ENCODE measurements at places on chromosomes 16 and 17.

DNA sequence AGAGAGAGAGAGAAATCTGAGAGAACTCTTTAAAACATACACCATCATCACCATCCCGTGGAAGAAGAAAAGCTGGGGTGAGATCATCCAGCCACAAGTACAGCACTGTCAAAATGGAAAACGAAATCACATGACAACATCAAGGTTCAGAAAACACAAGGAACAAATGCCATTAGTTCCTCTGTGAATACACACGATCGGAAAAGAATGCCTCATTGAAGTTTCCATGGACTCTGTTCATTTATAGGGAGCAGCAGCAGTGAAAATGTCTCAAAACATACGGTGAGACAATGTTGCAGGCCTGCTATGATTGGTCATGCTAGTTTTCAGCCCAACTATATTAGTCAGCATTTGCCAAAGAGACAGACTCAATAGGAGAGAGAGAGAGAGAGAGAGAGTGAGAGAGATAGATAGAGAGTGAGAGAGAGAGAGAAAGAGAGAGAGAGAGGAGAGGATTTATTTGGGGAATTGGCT, 4.4 kb downstream of the CFAP97D1 start:
- DNase-seq, result no peak

- no peak for DNase-seq
Observed at GRCh38 chr16:63702981-63703590, 1418.8 kb downstream of the CDH11 start.

GRCh38 chr17:43817826-43818225, 15.1 kb downstream of the MPP3 start:
- DNase-seq, result no peak

- DNase-seq, result no peak
Observed at GRCh38 chr17:11608396-11608795, 10.1 kb downstream of the DNAH9 start.

DNA sequence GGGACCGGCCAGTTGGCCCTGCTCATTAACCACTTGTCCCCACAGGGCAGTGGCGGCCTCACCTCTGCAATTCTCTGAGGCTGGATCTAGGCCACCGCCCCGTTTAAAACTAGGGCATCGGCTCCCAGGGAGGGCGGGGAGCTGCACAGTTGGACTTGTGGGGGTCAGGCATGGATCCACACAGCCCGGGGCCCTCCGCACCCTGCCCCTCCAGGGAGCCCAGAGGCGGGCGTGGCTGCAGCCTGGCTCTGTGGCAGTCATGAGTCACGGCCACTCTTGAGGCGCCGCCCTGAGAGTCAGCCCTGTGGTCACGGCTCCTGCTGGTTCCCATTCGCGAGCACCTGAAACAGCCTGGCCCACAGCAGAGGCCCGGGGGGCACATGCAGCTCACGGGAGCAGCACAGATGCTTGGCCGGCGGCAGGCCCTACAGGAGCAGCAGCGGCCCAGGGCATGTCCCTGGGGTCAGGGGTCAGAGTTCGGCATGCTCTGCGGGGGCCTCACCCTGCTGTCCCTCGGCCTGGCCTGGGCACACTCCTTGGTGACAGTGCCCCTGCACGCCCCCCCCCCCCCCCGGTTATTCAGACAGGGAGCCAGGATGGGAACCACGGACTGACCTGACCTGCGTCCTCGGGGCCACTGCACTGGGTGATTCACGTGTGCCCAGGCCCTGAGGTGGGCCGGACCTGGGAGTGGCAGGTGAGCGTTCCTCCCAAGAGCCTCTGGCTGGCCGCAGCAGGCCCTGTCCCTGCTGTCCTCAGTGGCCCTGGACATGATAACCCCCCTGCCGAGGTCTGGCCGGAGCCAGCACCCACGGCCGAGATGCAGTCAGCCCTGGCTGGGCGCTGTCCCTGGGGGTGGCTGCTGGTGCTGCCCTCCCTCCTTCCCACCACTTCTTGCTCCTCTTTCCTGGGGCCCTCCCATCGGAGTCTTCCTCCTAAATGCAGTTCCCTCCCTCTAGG, 8.2 kb downstream of the CAPN15 start:
- DNase-seq, result peak; percentile 12

DNA sequence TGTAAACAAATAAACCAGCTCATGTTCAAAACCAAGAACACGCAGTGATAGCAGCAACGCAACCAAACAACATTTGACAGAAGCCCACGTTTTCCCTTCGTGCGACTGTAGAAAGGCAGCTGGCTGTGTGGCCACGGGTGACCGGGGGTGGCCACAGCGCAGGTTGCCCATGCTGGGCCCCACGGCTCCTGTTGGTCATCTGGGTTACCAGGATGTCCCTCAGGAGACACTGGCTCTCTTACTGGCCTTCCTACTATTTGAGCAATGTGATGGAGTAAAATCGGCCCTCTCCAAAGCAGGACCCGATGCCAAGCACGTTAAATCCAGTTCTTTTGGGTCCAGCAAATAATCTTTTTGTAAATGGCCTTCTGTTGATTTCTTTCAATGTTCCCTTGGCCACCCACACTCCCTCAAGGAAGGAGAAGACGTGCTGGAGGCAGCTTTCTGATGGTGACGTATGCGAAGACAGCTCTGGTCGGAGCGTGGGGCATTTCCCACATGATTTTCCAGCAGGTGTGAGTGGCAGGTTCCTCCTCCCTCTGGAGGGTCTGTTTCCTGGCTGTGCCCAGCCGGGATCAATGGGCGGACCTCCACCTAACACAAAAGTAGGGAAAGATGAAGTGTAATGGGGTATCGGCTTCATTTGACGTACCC, 143.1 kb upstream of the CHMP6 start:
- DNase-seq, result no peak

DNA sequence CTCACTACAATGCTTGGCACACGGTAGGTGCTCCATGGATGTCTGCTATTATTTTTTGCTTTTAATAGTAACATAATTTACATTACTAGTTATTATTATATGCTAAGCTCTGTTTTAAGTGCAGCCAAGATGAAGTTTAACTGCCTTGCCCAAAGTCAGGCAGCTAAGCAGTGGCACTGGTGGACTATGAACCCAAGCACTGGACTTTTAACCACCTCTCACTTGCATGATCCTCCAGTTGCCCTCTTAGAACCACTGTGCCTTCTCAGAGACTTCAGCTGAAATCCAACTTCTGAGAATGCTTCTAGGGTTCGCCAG, 1.5 kb upstream of the ZNF207 start:
- no peak for DNase-seq

DNA sequence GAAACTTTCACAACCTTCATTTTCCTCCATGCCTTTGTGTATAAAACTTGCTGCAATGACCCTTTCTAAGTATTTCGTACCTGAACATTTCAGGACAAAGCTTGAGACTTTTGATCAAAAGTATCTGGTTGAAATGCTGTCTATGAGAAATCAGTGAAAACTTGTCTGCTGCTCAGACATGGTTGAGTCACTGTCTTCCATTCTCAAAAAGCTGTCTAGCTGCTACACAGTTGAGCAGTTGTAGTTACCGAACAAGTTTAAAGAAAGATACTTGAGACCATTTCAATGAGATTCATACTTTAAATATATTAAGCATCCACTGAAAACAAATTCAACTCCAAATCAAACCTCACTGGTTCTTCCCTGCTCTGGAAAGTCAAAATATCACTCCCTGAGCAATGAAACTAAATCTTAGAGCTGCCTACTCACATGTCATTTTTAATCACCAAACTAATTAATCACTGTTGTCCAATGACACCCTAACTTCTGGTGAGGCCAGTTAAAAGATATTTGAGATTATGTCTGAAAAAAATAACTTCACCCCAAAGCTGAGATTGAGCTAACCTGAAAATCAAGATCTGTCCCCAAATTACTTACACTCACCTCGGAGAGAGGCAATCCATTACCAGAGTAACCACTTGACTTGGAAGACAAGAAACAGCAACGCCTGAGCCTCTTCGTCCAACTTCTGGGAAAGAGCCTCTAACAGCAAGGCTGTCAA, 488 bp downstream of the TMEM100 start:
- no peak for DNase-seq

Measured in inflammatory macrophage treated with lipopolysaccharide for 1 hour (primary cell).